ENCODE measurements at places on chromosomes 7 and 10. TPM values are rescaled to one million over a fixed set of nuclear protein-coding genes. Genes with fewer than 3 reads are reported as not detected.

Gene MSS51
- polyA plus RNA-seq: 1.8 TPM

Gene PNLIP
- not detected for polyA plus RNA-seq

DNA sequence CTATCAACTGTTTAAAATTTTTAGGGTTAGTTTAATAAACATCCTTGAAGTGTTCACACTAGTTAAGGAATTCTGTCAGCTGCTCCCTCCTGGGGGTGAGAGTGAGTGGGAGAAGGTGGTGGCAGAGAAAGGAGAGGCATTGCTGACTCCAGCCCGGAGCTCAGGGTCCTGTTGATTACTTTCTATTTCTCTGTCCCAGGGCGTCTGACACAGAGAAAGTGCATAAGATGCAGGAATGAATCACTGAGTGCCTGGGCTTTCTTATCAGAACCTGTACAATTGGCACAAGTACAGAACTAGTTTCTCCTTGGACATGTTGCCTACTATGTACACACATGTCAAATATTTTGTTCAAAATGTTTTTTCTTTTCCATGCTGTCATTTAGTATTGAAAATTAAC lies 410.8 kb upstream of the COBL start:
- DNase-seq: no peak

GRCh38 chr10:77548157-77548556 lies 89.5 kb downstream of the KCNMA1 start:
- DNase-seq: no peak

GRCh38 chr7:84399661-84400060 lies 205.1 kb upstream of the SEMA3A start:
- DNase-seq: no peak

GRCh38 chr7:104367926-104368325 lies 39.5 kb downstream of the LHFPL3 start:
- DNase-seq: no peak

DNA sequence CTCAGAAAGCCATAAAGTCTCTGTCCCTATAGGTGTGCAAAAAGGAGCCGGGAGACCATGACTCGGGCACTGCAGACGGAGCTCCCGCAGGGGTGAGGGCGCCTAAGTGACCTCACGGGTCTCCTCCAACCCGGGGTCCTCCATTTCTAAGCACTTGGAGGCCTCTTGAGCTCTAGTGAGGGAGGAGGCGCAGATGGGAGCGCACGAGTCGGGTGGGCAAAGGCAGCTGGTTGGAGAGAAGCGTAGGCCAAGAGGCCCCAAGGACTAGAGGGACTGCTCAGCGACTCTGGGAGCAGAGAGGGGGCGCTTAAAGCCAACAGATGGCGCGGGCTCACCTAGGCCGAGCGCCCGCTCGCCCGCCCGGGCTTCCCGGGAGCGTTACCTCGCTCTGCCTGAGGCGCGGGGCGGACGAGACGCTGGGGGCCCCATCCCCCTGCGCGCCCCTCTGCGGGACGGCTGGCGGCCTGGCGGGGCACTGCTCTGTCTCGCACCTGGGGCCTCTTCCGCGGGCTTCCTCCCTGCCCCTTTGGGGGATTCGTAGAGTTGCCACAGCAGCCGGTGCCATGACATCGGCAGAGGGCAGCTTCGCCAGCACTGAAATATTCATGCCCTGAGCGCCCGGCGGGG lies 523 bp upstream of the CDH23 start:
- peak; percentile 44 for DNase-seq

DNA sequence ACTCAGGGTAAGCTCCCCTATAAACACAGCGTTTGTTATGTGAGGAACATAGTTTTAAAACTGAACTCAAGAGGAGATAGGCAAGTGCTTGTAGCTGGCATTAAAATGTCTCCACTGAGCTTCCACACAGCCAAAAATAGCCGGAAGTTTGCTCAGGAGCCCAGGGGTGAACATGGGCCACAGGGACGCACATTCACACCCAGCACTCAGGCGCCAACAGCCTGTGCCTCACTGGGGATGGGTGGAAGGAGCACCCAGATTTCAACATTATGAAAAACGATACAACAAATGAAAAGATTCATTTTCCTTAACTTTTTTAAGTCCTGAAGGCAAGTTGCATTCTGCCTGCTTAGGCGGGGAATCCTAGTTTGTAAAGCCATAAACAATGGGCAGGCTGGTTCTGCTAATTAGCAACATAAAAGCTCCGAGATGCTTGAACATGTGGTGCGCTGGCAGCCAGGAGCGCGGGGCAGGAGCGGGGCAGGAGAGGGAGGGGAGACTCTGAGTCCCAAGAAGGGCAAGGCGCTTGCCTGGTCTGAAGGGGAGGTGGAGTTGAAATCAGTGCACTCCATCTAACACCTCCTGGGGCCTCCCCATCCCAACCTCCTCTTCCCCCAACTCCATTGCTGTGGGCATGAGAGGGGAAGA lies 235.9 kb downstream of the COBL start:
- no peak for DNase-seq

Gene LRRC18
- polyA plus RNA-seq: 0.17 TPM

GRCh38 chr7:108570146-108570755 lies 577 bp downstream of the DNAJB9 start:
- no peak for DNase-seq

DNA sequence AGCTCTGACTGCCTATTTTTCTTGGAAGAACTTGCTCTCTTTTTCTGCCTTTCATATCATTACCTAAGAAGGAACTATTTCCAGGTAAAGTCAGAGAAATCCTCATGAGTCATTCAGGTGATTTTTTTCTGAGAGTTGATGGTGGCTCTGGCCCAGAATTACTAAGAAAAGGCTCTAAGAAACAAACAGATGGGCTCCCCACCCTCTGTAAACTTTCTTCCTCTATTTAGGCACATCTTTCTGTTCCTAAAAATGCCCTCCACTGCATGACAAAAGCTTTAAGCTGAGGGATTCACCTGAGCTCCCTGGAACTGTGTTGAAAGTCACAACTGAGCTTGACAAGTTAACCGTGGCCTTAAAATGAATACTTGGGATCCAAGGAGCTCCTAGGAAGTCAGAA lies 1.6 kb downstream of the OLAH start:
- DNase-seq: no peak

- no peak for DNase-seq
These were observed 5.2 kb upstream of the RASGEF1A start for GRCh38 chr10:43272030-43272429.

Gene TAS2R40
- polyA plus RNA-seq: not detected

DNA sequence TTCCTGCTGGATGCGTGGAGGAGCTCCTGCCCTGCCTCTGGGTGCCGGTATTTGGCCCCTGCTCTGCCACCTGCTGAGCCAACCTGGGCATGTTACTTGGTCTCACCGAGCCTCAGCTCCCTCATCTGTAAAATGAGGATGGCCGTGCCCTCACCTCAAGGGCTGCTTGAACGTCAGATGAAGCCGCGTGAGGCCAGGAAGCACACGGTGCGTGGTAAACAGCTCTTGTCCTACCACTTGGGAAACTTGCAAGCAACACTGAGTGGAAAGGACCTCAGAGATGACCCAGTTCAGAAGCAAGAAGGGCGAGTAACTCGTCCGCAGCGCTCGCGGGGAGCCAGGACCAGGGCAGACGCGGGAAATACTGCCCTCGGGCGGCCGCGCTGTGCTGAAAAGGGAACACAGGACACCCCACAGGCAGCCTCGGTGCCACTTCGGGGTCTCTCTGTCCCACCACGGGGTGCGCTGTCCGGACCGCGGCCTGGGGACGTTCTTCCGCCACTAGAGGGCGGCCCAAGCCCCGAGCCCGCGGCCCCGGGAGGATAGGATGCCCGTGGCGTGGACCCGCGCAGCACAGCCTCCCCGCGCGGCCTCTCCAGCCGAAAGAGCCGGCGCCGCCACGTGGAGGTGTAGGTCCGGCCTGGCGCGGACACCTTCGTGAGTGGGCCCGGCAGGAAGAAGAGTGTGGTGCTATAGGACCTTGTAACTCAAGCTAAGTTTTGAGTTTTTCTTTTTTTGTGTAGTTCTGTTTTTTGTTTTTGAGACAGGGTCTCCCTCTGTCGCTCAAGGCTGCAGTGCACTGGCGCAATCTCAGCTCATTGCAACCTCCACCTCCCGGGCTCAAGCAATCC lies 94.1 kb downstream of the PRKAG2 start:
- DNase-seq: no peak

GRCh38 chr7:50628434-50629084 lies 63.4 kb upstream of the DDC start:
- no peak for DNase-seq

Gene SRRM3
- polyA plus RNA-seq: 1.0 TPM

- DNase-seq: no peak
These were observed 161.1 kb downstream of the PAXIP1 start for GRCh38 chr7:154841731-154842331.

GRCh38 chr7:52691257-52691656 lies 344.2 kb upstream of the POM121L12 start:
- no peak for DNase-seq

DNA sequence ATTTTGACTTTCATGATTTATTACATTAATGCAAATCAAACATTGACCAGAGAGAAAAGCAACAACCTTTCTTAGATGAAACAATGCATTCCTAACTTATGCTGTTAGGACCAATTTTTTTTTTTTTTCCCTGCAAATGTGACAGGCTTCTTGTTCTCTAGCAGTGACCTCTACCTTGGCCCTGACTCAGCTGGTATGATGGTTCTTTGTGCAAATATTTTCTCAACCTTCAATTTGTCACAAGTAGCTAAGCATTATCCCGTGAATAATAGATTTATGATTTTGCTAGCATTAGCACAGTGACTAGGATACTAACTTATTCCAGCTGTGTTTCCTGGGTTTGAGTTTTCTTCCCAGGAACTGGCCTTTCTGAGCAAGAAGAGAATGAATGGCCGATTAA lies 64.9 kb downstream of the PPP1R9A start:
- no peak for DNase-seq

- DNase-seq: no peak
These were observed 43.1 kb upstream of the LRRC4 start for GRCh38 chr7:128074336-128074735.

GRCh38 chr10:43208147-43209073 lies 58.5 kb downstream of the RASGEF1A start:
- DNase-seq: no peak

DNA sequence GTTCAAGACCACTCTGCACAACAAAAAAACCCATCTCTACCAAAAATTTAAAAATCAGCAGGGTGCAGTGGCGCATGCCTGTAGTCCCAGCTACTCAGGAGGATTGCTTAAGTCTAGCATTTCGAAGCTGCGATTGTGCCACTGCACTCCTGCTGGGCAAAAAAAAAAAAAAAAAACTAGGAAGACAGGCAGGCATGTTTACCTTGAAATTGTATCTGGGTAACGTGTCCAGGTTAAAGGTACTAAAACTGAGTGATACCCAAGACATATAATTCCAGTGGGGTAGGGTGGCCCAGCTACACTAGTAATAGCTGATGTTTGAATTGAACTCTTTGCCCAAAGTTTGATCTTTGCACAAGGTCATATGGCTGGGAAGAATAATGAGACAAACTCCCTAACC lies 16.2 kb downstream of the GHITM start:
- no peak for DNase-seq

All from left renal cortex interstitium (tissue), 4 donors.